H1 (cell line): ENCODE measurements at places on chromosomes 2 and 18. TPM values are rescaled to one million over a fixed set of nuclear protein-coding genes. Genes with fewer than 3 reads are reported as not detected.

DNA sequence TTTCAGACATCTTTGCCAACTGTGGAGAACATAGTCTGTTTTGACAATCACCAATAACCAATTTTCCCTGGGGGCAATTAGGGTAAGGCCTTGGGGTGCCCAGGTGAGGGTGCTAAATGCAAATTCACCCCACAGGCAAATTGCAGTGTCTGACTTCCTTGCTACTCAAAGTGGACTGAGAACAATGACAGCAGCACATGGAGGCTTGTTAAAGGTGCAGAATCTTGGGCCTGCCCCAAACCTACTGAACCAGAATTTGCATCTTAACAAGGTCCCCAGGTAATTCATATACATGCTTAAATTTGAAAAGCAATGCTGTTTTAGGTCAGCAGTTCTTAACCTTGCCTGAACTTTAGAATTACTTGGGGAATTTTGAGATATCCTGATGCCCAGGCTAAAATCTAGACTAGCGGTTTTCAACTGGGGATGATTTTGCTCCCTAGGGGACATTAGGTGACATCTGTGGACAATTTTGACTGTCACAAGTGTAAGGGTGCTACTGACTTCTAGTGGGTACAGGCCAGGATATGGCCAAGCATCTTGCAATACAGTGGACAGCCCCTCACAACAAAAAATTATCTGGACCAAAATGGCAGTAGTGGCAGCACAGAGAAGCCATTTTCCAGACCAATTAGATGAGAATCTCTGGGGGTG is 80.2 kb upstream of the GCFC2 start:
- DNase-seq = no peak

GRCh38 chr2:11967946-11968465 is 221.6 kb downstream of the LPIN1 start:
- DNase-seq = no peak

- DNase-seq = no peak
These were observed 82.3 kb upstream of the XPO1 start for GRCh38 chr2:61620244-61621159.

DNA sequence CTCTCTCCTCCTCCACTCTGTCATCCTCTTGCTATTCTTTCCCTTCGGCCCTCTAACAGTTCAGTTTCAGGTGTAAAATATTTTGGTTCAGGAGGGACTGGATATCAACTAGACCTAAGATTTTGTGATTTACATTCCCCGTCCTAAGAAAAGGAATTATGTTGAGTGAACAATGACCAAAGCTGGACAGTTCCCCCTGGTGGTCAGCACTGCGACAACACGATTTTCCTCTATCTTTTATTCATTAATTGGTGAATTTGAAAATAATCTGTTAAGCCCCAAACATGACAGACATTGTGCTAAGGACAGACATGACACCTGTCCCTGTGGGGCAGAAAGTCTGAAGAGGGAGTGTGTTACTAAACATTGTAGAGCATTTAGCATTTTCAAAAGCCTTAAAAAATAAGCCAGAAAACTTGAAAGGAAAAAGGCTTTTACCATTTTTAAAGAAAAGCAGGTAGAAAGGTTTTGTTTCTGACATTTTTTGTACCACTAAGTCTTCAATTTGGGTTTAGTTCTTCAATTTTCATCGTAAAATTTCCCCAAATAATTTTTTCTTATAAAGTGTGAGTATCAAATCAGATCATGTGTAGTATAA is 28.4 kb upstream of the GTF2A1L start:
- no peak for DNase-seq

GRCh38 chr2:219736209-219736608 is 108.8 kb downstream of the SLC4A3 start:
- no peak for DNase-seq

GRCh38 chr2:167127135-167127534 is 238.9 kb downstream of the XIRP2 start:
- no peak for DNase-seq

- DNase-seq = no peak
These were observed 136.4 kb downstream of the HDAC4 start for GRCh38 chr2:239264492-239264837.

DNA sequence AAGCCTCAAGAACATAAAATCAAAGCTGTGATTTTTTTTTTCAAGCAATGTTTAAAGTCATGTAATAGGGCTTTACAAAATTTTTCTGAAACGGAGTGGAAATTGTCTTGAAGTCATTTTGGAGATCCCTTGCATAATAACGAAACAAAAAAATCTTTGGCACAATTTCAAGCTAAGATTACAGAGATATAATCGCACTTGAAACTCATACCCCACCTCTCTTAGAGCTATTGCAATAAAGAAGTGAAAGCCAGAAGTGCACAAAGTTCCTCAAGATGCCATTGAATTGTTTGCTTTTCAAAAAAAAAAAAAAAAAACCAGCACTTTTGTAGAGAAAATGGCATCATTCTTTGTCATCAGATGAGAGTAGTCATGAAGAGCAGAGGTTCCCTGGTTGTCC is 152.3 kb downstream of the PAX3 start:
- no peak for DNase-seq

GRCh38 chr2:176140513-176141317 is 10.6 kb upstream of the HOXD4 start:
- peak; percentile 66 for DNase-seq

- no peak for DNase-seq
These were observed 87.5 kb downstream of the RBM43 start for GRCh38 chr2:151174127-151174526.

DNA sequence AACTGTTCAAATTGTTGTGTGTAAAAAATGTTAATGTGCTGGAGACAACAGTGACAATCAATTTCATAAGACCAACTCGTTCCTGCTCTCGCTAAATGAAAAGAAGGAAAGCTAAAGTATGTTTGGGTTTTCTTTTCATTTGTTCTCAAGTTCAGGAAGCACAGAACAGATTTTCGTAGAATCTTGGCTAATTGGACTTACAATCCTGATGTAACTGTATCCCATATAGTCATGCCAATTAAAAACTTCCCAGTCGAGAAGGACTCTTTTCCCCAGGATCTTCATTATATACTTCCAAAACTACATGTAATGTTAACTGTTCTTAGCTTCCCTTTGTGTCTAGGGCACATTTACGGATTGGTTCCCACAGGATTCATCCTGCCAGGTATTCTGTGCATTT is 135.4 kb upstream of the ITGB6 start:
- DNase-seq = no peak

DNA sequence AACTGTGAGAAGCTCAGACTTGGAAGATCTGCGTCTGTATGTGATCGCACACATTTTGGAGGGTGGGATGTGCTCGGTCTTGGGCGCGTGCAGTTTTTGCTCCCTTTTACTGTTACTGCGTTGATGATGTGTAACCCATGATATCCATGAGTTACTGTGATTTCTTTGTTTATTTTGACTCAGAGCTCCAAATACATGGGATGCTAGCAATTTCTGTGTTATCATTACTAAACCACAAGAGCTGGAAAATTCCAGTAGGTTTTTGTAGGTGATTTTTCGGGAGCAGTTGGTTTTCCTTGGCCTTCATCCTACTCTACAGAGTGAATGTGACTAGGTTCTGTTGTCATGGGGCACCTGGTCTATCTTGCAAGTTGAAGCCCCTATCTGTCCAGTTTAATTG is 124.2 kb downstream of the AGAP1 start:
- DNase-seq = no peak

FAM110C gene
- total RNA-seq = 13.2 and 15.4 TPM in 2 replicates

TMEM247 gene
- total RNA-seq = not detected in 2 replicates

TLX2 gene
- 0.15 and 0.17 TPM in 2 replicates for total RNA-seq

TIGD1 gene
- total RNA-seq = 7.9 and 8.3 TPM in 2 replicates

CXCR1 gene
- not detected in 2 replicates for total RNA-seq

IL1B gene
- not detected in 2 replicates for total RNA-seq
